H1 (cell line): ENCODE measurements at places on chromosomes 2 and 18. TPM values are rescaled to one million over a fixed set of nuclear protein-coding genes. Genes with fewer than 3 reads are reported as not detected.

DNA sequence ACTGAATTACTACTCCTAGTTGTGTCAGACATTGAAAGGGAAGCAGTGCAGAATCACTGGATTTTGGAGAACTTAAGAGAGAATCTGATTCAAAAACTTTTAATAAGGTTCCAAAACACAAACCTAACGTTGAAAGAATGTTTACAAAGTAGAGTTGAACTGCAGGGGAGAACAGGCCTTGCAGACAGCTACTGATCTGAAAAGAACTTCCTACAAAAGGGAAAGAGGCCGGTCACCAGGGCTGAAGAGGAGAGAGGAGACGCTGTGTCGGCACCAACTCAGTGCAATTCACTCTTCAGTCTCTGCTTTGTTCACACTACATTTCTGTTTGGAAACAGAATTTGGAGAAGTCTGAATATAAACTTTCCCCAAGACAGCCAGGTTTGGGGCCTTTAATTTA, 124.0 kb downstream of the GAREM1 start:
- H3K4me3 ChIP-seq: no peak overlapping the region
- no peaks in the 10 kb centered on the region for H3K36me3 ChIP-seq
- no peaks in the 10 kb centered on the region for H3K27me3 ChIP-seq
- H3K4me1 ChIP-seq: no peaks in the 10 kb centered on the region
- H3K27ac ChIP-seq: no peak overlapping the region

DNA sequence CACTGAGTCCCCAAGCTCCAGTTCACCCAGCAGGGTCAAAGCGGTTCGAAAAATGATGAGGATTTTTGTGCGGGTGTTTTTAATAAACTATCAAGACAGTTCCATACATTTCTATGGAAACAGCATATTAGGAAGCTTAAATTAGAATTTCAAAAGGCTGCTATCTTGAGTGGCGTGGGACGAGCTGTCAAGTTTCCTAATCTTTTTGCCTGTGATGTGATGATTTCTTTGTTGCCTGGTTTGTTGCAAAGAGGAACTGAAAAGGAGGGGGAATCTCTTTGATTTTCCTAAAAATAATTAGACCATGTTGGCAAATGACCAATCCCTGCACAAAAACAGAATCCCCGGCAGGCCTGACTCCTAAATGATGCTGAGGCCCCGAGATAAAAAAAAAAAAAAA, 66.1 kb upstream of the ATG16L1 start:
- peaks cover 4% of the 10 kb centered on the region; the same call in 1 of the 2 replicates for H3K4me1 ChIP-seq
- DNase-seq: no peak
- no peaks in the 10 kb centered on the region for H3K27me3 ChIP-seq
- no peak overlapping the region for H3K4me3 ChIP-seq
- no peak overlapping the region for H3K27ac ChIP-seq

FAM237A gene
- total RNA-seq: not detected in 2 replicates

DNA sequence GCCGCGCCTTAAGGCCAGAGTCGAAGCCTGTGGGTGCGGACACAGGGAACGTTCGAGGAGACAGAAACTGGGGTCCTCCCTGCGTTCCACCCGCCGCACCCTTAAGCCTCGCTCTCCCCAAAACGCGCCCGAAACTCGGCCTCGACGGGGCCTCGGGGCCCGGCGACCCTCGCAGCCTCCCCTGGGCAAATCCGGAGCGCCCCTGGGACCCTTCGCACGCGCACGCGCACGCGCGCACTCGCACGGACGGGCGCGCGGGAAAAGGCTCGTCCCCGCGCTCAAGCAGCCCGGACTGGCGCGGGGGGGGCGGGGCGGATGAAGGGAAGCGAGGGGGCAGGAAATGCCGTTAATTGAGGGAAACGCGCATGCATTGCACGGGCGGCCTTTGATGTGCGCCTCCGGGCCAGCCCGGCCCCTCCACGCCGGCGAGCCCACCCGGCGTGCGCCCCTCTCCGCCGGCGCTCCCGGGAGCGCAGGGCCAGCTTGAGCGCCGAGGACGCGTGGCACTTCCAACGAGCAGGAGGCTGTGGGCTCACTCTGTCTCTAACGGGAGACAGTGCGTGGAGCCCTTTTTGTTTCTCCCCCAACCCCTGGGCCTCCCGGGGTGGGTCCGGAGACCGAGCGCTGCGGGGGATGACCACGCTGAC, 5.4 kb upstream of the SALL3 start:
- H3K27ac ChIP-seq: no peak overlapping the region
- DNase-seq: peak; percentile 64
- H3K36me3 ChIP-seq: peaks cover 2% of the 10 kb centered on the region; the same call in 1 of the 2 replicates

DNA sequence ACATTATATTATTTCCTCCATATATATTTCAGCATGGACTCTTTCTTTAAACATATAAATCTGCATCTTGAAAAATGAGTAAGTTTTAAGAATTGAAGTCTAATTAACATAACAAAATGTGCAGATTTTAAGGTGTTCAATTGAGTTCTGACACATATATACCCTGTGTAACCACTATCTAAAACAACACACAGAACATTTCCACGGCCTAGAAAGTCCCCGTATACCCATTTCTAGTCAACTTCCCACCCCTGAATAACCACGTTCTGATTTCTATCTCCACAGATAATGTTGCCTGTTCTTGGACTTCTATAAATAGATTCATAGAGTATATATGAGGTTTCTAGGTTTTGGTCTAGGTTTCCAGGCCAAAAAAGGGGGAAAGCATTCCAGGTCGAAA, 87.5 kb downstream of the AAK1 start:
- H3K4me1 ChIP-seq: no peaks in the 10 kb centered on the region; the same call in 1 of the 2 replicates
- no peak for DNase-seq
- no peak overlapping the region for H3K27ac ChIP-seq
- H3K4me3 ChIP-seq: no peak overlapping the region
- no peaks in the 10 kb centered on the region for H3K27me3 ChIP-seq

DNA sequence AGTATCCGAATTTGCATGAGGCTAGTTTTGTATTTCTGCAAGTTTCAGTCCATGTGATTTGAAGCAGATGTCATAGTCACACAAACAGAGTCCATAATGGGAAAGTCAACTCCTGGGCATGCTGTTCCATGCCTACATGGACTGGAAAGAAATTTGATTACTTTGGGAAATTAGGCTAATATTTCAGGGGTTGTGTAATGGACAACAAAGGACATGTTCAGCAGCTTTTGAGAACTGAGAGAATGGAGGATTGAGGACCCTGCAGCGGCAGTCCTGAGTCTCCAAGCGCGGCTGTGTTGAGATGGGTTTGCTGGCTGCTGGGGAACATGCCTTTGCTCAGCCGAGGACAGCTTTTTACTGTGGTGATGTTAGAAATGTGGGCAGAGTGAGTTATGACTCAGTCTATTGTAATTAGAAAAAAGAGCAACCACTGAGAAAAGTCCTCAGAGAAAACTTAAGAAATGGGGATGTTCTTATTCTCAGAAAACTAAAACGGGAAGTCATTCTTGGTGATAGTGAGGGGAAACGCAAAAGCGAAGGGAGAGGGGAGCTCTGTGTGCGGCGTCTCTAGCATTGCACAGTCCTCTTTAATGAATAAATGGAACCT, 149.2 kb downstream of the FAM210A start:
- H3K36me3 ChIP-seq: no peaks in the 10 kb centered on the region
- no peak overlapping the region for H3K4me3 ChIP-seq
- H3K27me3 ChIP-seq: no peaks in the 10 kb centered on the region
- H3K27ac ChIP-seq: no peak overlapping the region
- H3K4me1 ChIP-seq: no peaks in the 10 kb centered on the region

- no peak for DNase-seq
- H3K4me1 ChIP-seq: no peaks in the 10 kb centered on the region
- no peak overlapping the region for H3K27ac ChIP-seq
- H3K27me3 ChIP-seq: no peaks in the 10 kb centered on the region
- no peaks in the 10 kb centered on the region for H3K36me3 ChIP-seq
Observed at GRCh38 chr2:11237122-11237521, 81.9 kb downstream of the SLC66A3 start.

CXCR4 gene
- total RNA-seq: 1.3 and 1.8 TPM in 2 replicates

DNA sequence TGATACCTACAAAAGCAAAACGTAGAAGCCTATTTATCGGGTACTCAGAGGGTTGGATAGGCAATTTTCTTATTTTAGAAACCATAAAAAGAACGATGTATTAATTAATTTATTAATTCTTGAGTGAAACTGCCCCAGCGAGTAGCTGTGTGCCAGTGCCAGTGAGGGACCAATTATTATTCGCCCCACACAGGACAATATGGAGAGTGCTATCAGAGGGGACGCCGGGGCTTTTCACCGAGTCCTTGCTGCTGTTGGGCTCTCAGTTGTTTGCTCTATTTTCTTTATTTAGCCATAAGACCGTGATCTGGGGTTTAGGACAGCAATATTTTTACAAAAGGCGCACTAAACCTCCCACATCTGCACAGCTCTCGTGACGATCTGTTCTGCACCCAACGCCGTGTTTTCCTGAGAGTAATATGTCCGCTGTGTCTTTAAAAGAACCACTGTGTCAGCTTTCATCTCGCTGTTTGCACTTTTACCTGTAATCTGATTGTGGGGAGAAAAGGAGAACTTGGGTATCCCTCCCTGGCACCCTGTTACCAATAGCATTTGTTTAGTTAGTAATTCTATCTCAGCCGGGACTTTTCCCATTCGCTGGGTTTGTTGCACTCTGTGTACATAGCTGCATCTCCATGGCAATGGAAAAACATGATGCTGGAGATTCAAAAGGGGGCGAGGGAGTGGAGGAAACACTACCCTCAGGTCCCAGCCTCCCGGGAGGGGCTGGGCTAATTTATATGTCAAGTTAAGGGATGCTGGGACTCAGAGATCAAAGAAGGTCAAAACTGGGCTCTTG, 30.1 kb upstream of the ZNF516 start:
- H3K4me3 ChIP-seq: no peak overlapping the region
- H3K27ac ChIP-seq: no peak overlapping the region
- H3K4me1 ChIP-seq: peaks cover 8% of the 10 kb centered on the region
- H3K27me3 ChIP-seq: no peaks in the 10 kb centered on the region
- no peaks in the 10 kb centered on the region for H3K36me3 ChIP-seq
- DNase-seq: no peak

GRCh38 chr18:48729404-48729803, 190.6 kb downstream of the CTIF start:
- H3K4me3 ChIP-seq: no peak overlapping the region
- no peaks in the 10 kb centered on the region for H3K4me1 ChIP-seq
- no peaks in the 10 kb centered on the region for H3K36me3 ChIP-seq
- no peak overlapping the region for H3K27ac ChIP-seq
- DNase-seq: no peak
- H3K27me3 ChIP-seq: no peaks in the 10 kb centered on the region

DNA sequence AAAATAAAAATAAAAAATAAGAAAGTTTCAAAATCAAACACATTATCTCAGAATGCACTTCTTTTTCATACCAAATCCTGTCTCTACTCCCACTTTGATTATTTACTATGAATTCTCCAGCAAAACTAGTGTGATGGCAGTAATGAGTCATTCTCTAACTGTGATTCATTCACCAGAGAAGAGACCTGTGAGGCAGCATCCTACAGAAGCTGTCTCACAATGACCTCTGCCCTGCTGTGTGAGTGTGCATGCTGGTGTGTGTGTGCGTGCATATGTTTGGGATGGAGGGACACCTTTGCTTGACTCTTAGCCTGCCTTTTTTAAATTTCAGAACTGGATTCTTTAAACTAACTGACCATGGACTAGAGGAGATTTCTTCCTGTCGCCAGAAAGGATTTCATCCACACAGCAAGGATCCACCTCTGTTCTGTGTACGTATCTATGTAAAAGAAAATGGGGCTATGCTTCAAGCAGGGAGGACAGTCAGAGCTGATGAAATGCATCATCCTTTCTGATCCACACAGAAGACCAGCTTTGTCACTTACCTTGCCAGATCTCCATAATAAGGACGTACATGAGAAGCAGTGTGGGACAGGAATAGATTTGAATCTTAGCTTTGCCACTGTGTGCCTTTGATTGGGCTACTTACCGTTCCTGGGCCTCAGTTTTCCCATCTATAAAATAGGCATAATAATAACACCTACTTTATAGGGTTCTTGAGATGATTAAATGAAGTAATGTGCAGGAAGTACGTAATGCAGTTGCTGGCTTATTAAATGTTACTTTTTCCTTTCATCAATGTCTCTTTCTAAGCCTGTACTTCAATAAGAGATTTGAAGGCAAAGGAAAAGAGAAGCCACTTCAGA, 31.2 kb downstream of the STAMBP start:
- H3K36me3 ChIP-seq: peaks cover 54% of the 10 kb centered on the region
- H3K4me3 ChIP-seq: no peak overlapping the region
- H3K27me3 ChIP-seq: no peaks in the 10 kb centered on the region
- H3K27ac ChIP-seq: no peak overlapping the region

DNA sequence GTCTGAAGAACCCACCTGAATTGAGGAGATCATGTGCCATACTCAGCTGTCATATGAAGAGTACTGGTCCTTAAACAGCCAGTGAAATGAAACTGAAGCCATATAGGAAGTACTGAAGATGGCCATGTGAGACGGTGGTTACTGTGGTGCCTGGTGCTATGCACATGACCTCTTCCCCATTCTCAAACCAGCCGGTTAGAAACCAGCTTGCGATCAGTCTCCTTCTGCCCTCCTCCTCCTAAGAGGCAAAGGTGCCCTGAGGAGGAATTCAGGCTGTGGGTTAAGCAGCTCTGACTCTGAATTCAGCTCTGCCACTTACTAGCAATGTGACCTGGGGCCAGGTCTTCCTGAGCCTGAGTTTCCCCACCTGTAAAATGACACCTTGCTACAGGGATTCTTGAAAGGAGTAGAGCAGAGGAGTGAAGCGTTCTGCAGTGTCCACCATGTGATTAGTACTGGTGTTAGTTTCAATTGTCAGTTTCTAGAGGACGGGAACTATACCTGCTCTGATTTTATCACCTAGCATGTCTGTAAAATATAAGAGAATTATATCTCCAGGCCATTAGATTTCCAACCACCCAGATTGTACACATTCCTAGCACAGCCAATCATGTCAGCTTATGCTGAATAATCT, 5.1 kb downstream of the FECH start:
- H3K4me1 ChIP-seq: no peaks in the 10 kb centered on the region; the same call in 1 of the 2 replicates
- H3K36me3 ChIP-seq: no peaks in the 10 kb centered on the region; the same call in 1 of the 2 replicates
- H3K27ac ChIP-seq: no peak overlapping the region

HTR2B gene
- total RNA-seq: not detected in 2 replicates

DNA sequence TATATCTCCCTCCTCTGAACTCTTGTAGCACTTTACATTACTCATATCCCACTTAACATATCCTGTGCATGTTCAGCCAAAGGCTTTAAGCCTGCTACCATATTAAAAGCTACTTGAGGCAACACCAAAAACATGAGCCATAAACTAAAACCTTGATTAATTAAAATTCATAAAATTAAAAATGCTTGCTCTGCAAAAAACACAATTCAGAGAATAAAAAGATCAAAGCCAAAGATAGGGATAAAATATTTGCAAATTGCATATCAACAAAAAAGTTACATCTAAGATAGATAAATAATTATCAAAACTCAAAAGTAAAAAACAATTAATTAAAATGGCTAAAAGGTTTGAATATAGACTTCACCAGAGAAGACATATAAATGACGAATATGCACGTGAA, 495.4 kb upstream of the PIK3C3 start:
- H3K4me1 ChIP-seq: peaks cover 3% of the 10 kb centered on the region; the same call in 1 of the 2 replicates
- no peak overlapping the region for H3K27ac ChIP-seq
- H3K36me3 ChIP-seq: no peaks in the 10 kb centered on the region
- no peaks in the 10 kb centered on the region for H3K27me3 ChIP-seq
- H3K4me3 ChIP-seq: no peak overlapping the region
- DNase-seq: no peak
